A549 treated with DMSO at 1 μM for 4 hours (cell line): ENCODE measurements at places on chromosomes 4 and X. TPM values are rescaled to one million over a fixed set of nuclear protein-coding genes. Genes with fewer than 3 reads are reported as not detected.

The SPANXN4 gene
- not detected in 5 replicates for total RNA-seq

The RBM46 gene
- total RNA-seq = not detected in 5 replicates

The DCX gene
- total RNA-seq = not detected in 5 replicates

The PACRGL gene
- total RNA-seq = 12.5 to 16.2 TPM (median 15.8 TPM) in 5 replicates

The USP46 gene
- total RNA-seq = 5.9 to 10.9 TPM (median 9.1 TPM) in 5 replicates

The ASB9 gene
- total RNA-seq = 21.5 to 25.6 TPM (median 22.1 TPM) in 5 replicates

The FGA gene
- total RNA-seq = 6.0 to 9.4 TPM (median 8.1 TPM) in 5 replicates

The SMIM31 gene
- total RNA-seq = 0.02 to 0.11 TPM (median 0.07 TPM) in 3 of 5 replicates, not detected in the others

The SRPX2 gene
- total RNA-seq = 2.4 to 3.4 TPM (median 3.0 TPM) in 5 replicates

The ARHGAP4 gene
- 1.4 to 2.3 TPM (median 1.8 TPM) in 5 replicates for total RNA-seq

The MAP3K15 gene
- total RNA-seq = 1.5 to 2.4 TPM (median 2.0 TPM) in 5 replicates

The MND1 gene
- total RNA-seq = 12.1 to 15.1 TPM (median 14.0 TPM) in 5 replicates

The WAS gene
- 0.09 to 0.39 TPM (median 0.18 TPM) in 5 replicates for total RNA-seq

The TKTL2 gene
- total RNA-seq = not detected in 5 replicates

The AVPR2 gene
- total RNA-seq = 0.07 to 0.10 TPM (median 0.09 TPM) in 4 of 5 replicates, not detected in the other

The BTK gene
- total RNA-seq = 0.14 to 0.26 TPM (median 0.18 TPM) in 4 of 5 replicates, not detected in the other

The DUX4 gene
- total RNA-seq = not detected in 5 replicates

The RHOXF1 gene
- 0.12 TPM in 1 of 5 replicates, not detected in the others for total RNA-seq

The GLRA3 gene
- not detected in 5 replicates for total RNA-seq

The PFKFB1 gene
- total RNA-seq = 0.06 to 0.11 TPM (median 0.09 TPM) in 3 of 5 replicates, not detected in the others

The CTAG2 gene
- total RNA-seq = not detected in 5 replicates

The NWD2 gene
- total RNA-seq = not detected in 5 replicates

The S100P gene
- 21.3 to 67.3 TPM (median 61.9 TPM) in 5 replicates for total RNA-seq

The AMOT gene
- 0.01 to 0.05 TPM (median 0.01 TPM) in 3 of 5 replicates, not detected in the others for total RNA-seq

The ANK2 gene
- total RNA-seq = 0.76 to 1.2 TPM (median 0.94 TPM) in 5 replicates

The HPGD gene
- total RNA-seq = 47.4 to 52.9 TPM (median 51.7 TPM) in 5 replicates

The KLHL4 gene
- total RNA-seq = 2.9 to 3.8 TPM (median 3.1 TPM) in 5 replicates

The CHRDL1 gene
- total RNA-seq = 0.03 TPM in 1 of 5 replicates, not detected in the others

The HSFX4 gene
- total RNA-seq = not detected in 5 replicates

The ELF2 gene
- 12.5 to 16.6 TPM (median 15.1 TPM) in 5 replicates for total RNA-seq

The SYN1 gene
- total RNA-seq = 0.17 to 0.66 TPM (median 0.31 TPM) in 5 replicates

The PHOX2B gene
- total RNA-seq = not detected in 5 replicates

The CT45A1 gene
- total RNA-seq = not detected in 5 replicates

The SLITRK2 gene
- total RNA-seq = 0.01 TPM in 1 of 5 replicates, not detected in the others

The DDX53 gene
- total RNA-seq = not detected in 5 replicates

The GPC3 gene
- total RNA-seq = not detected in 5 replicates

The SPON2 gene
- total RNA-seq = 0.12 to 0.54 TPM (median 0.33 TPM) in 4 of 5 replicates, not detected in the other

The SPANXB1 gene
- 2.2 to 4.0 TPM (median 3.3 TPM) in 5 replicates for total RNA-seq

The DCAF8L1 gene
- not detected in 5 replicates for total RNA-seq

The GAGE12E gene
- not detected in 5 replicates for total RNA-seq

The PNMA3 gene
- total RNA-seq = 0.10 to 0.30 TPM (median 0.24 TPM) in 5 replicates

The RGN gene
- 0.13 TPM in 1 of 5 replicates, not detected in the others for total RNA-seq

The TRAPPC11 gene
- 9.6 to 11.9 TPM (median 11.4 TPM) in 5 replicates for total RNA-seq

The ANKRD50 gene
- total RNA-seq = 3.8 to 6.1 TPM (median 5.6 TPM) in 5 replicates

The MAGEA9B gene
- total RNA-seq = 0.07 TPM in 1 of 5 replicates, not detected in the others

The NLRP2B gene
- total RNA-seq = not detected in 5 replicates

The KCNE5 gene
- 0.13 to 0.24 TPM (median 0.15 TPM) in 4 of 5 replicates, not detected in the other for total RNA-seq

The EPGN gene
- 0.28 TPM in 1 of 5 replicates, not detected in the others for total RNA-seq

The MUC7 gene
- total RNA-seq = not detected in 5 replicates

The CCDC120 gene
- total RNA-seq = 2.7 to 4.6 TPM (median 3.9 TPM) in 5 replicates

The TLR10 gene
- 0.05 TPM in 3 of 5 replicates, not detected in the others for total RNA-seq

The SLC34A2 gene
- 0.02 to 0.03 TPM in 2 of 5 replicates, not detected in the others for total RNA-seq

The SMAD1 gene
- 9.3 to 13.0 TPM (median 11.7 TPM) in 5 replicates for total RNA-seq

The F8A2 gene
- not detected in 5 replicates for total RNA-seq

The TCP11X1 gene
- not detected in 5 replicates for total RNA-seq

The REELD1 gene
- not detected in 5 replicates for total RNA-seq

The NLGN4X gene
- total RNA-seq = 0.01 to 0.07 TPM in 2 of 5 replicates, not detected in the others
